ENCODE measurements at places on chromosomes 5 and 9. TPM values are rescaled to one million over a fixed set of nuclear protein-coding genes. Genes with fewer than 3 reads are reported as not detected.

SPINK4 gene
- not detected for total RNA-seq

PJA2 gene
- total RNA-seq, result 162 TPM

IL5 gene
- not detected for total RNA-seq

HACD4 gene
- total RNA-seq, result 25.4 TPM

SLC34A1 gene
- total RNA-seq, result 0.21 TPM

FAM53C gene
- total RNA-seq, result 72.2 TPM

NKD2 gene
- not detected for total RNA-seq

FAT2 gene
- total RNA-seq, result not detected

DEPDC1B gene
- total RNA-seq, result 0.63 TPM

SAXO1 gene
- 0.10 TPM for total RNA-seq

PCDHB13 gene
- not detected for total RNA-seq

ZDHHC11 gene
- 1.2 TPM for total RNA-seq

SEMA6A gene
- 0.21 TPM for total RNA-seq

EQTN gene
- total RNA-seq, result not detected

ZNF658 gene
- 2.1 TPM for total RNA-seq

All from mononuclear cell (primary cell).